ENCODE measurements at places on chromosomes 3 and 15.

DNA sequence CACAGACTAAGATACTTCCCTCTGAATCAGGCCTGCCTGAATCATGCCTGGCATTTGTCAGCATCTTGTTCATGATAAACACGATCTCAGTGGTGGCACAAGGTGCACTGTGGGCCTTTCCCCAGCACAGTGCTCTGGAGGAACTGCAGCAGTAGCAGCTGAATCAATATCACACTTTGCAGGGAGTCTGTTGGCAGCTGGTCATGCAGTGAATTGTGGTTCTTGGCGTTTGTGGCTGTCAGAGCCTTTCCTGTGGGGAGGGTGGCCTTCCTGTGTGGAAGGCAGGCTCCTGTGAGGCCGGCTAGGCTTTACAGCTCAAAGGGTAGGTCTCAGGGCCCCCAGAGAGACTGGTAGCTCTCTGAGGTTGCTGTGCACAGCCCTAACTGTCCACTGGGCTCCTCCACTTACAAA, 54.4 kb upstream of the TLE3 start:
- DNase-seq: no peak

- DNase-seq: no peak
Observed at GRCh38 chr15:100111125-100112060, 230.4 kb downstream of the ADAMTS17 start.

GRCh38 chr3:197713477-197713822, 23.3 kb downstream of the RUBCN start:
- DNase-seq: no peak

- no peak for DNase-seq
Observed at GRCh38 chr3:147736226-147736625, 327.1 kb downstream of the ZIC1 start.

GRCh38 chr3:184177331-184177731, 2.7 kb downstream of the AP2M1 start:
- no peak for DNase-seq

GRCh38 chr15:66912441-66912840, 153.0 kb upstream of the SMAD3 start:
- DNase-seq: no peak

DNA sequence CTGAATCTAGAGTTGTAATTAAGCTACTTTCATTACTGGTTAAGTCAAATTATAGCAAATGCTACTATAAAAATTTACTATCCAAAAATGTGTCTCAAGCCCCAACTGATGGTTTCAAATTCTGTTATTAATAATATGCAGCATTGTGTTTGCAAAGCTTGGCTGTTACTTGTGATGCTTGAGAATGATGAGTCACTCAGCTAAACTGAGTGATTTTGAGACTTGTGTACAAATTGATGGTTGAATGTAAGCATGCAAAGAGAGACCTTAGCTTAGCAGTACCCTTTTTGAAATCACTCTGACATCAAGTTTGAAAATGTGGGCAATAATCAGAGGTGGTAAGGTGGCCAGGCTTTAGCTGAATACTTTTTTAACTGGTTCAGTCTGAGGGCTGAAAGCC, 27.6 kb downstream of the OPA1 start:
- no peak for DNase-seq

DNA sequence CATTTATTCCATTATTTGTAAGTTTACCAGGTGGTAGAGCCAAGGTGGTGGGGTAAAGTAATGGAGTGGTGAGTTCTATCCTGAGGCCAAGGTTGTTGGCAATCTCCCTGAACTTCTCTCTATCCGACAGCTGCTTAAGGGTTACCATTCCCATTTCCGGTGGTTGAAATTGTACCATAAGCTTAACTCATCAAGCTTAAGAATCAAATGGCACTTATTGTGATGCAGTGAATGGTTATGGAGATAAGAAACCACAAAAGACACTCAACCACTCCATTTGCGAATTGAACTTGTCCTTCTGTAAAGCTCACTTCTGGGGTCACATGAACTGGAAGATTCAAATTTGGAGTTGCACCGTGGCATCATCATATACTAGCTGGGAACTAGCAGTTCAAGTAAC, 287.4 kb upstream of the SLCO3A1 start:
- no peak for DNase-seq

GRCh38 chr3:195910499-195910845, 2.1 kb upstream of the TNK2 start:
- no peak for DNase-seq

DNA sequence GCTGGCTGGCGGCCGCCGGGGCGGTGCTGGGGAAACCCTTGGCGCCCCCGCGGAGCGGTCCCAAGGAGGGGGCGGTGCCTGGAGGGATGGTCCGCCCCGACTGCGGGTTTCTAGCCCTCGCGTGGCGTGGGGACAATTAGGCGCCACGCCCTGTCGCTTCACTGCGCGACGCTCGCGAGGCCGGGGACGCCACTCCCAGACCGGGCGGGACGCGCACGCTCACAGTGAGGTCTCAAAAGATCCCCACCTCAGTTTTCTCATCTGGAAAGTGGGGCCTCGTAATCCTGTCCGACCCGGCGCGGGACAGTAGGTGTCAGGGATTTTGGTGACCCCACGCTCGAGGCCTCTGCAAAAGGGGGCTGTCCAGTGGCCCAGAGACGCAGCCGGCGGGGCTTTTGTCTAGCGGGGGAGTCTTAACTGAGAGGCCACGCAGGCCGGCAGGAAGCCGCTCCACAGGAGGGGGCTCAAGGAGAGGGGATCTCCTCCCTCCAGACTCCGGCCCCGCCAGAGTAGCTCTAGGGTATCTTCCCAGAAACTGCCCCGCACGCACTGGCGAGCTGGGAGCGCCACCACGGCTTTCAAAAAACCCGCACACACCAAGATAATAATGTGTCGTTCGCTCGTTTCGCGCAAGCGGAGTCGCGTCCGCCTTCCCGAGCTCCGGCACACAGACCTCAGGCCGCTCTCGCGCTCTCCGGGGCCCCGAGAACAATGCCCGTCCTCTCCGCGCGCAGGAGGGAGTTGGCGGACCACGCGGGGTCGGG, 710 bp upstream of the CLK3 start:
- DNase-seq: peak; percentile 90

GRCh38 chr3:158531334-158531733, 39.7 kb upstream of the MLF1 start:
- no peak for DNase-seq

- DNase-seq: no peak
Observed at GRCh38 chr15:34188711-34189110, 21.2 kb downstream of the KATNBL1 start.

DNA sequence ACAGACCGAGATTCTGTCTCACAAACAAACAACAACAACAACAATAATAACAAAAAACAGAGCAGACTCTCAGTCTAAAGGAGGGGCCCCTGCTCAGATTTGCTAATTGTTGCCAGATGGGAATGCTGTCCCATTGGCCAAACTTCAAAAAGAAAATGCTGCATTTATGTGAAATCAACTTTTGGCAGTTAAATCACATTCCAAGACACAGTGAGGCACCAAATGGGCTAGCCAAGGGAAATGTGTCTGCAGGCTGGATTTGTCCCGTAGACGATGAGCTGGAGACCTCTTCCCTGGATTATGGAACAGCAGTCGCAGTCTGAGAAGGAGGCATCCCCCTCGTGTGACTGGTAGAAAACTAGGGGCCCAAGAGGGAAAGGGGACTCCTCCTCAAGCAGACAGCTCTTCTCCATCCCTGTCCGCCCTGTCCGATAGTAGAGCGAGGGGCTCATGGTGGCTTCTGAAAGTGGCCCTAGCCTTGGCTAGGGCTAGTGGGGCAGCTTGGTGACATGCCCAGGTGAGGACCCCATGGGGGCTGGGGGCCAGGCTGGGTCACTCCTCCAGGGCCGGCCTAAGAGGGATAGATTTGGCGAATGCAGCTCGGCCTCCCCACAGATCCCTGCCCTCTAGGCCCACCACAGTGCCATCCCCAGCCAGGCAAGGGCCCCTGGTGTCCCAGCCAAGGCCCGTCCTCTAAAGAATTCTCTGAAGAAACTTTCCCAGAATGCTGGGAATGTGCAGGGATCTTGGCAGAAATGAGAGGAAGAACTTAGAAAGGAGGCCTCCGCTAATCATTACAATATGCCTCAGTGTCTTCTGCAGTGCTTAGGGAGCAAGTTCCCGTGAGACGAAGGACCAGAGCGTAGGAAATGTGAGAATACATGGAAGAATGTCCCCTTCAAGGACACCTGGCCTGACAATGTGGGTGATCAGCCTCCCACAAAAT, 2.0 kb downstream of the SLC22A14 start:
- no peak for DNase-seq
